ENCODE measurements at places on chromosomes 6 and 20.

- DNase-seq: no peak
Observed at GRCh38 chr20:33914919-33915318, 78.8 kb upstream of the RALY start.

DNA sequence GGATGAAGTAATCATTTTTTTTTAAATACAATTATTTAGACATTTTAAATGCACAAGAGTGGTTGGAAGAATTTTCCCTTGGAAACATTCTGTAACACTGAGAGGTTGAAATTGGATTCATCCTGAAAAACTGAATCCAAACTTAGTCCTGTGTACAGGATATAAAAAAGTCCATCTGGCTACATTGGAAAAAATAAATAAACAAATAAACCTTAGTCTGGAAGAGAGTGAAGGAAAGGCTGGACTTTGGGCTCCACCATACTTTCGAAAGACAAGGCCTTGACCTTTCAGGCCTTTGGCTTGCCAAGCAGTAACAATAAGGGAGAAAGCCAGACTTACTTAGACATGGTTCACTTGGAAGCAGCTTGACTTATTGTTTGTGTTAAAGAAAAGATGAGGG, 664.3 kb downstream of the TENT5A start:
- no peak for DNase-seq

DNA sequence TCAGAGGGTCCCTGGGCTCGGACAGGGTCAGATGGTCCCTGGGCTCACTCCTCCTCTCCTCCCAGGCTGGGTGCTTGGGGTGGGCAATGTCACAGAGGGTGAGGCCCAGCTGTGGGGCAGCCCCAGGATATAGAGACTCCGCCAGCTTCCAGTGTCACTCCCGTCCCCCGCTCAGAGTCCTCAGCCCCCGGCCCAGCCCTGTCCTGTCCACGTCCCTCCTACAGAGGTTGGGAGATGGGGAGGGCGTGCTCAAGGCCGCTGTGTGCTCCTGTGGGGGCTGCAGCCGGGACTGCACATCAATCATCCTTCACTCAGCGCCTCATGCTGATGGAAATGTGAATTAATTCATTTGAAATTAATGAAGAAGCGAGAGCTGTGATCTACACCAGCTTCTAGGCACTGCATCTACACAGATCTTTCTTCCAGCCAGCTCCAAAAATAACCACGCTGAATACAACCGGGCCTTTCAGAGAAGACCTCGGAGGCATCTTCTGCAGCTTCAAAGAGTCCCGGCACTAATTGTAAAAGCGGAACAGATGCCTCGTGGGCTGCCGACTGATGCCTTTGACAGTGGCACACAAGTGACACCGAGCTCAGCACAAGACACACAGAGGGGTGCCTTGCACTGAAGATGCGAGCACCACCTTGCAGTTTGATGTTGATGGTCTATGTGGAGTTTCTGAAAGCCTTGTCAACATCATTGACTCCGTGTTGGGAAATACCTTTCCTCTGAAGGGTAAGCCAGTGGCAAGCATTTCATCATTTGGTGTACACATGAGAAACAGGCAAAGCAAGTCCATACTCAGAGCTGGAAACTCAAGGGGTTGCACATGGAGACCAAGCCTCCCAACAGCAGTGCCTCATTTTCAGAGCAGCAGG, 39.3 kb downstream of the DACT2 start:
- no peak for DNase-seq

GRCh38 chr6:16735014-16735413, 26.2 kb downstream of the ATXN1 start:
- no peak for DNase-seq

DNA sequence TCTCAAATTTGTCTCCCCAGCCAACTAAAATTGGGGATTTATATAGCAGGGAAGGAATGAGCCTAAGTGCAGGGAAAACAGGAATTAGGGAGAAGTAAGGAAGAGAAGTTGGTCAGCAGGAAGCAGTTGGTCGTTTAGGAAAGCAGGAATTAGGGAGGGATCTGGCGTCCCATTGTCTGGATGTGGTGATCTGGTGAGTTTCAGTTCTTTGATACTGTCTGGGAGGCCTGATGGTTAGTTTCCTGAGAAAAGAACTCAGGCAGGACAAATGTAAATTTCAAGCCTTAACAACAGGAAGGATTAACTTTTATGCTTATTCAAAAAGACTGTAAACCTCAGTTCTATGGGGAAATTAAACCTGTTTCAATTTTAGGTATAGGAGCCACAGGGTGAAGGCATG, 116.2 kb upstream of the PRL start:
- no peak for DNase-seq

- no peak for DNase-seq
Observed at GRCh38 chr20:43923322-43923721, 8.7 kb downstream of the TOX2 start.

DNA sequence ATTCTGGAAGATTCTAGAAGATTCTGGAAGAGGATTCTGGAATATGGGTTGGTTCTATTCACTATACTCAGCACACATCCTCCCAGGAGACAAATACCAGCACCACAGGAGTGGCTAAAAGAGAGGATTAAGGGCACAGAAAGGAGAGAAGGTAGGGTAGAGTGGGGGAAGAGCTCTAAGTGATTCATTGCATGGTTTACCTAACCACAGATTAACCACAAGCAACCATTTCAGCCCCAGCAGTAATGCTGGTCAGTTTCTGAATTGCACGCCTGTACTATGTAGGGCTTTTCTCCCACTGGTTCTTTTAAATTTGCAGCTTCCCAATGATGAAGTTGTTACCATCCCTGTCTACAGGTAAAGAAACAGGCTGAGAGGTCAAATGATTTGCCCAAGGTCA, 192.7 kb upstream of the PMEPA1 start:
- no peak for DNase-seq

GRCh38 chr6:37783856-37784584, 35.5 kb upstream of the ZFAND3 start:
- DNase-seq: peak; percentile 42

GRCh38 chr6:3376893-3377535, 79.8 kb downstream of the SLC22A23 start:
- DNase-seq: no peak

DNA sequence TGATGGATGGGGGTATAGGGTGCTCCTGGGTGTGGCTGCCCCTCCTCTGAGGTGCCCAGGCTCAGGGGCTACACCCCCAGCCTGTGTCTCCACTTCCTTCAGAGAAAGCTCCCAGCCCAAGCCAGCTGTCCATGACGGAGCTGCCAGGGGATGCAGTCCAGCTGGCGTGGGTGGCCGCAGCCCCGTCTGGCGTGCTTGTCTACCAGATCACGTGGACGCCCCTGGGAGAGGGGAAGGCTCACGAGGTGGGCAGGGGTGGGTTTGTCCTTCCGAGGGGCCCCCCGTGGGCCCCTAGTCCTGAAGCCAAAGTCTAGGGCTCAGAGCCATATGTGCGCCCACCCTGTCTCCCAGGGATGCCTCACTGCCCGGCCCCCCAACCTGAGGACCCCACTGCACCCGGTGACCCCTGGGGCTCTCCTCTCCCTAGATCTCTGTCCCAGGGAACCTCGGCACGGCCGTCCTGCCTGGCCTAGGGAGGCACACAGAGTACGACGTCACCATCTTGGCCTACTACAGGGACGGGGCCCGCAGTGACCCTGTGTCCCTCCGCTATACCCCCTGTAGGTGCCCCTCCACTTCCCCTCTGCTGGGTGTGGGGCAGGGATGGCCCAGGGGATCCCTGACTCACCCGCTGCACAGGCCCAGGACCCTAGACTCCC, 19.8 kb downstream of the COL20A1 start:
- no peak for DNase-seq

GRCh38 chr6:117138920-117139319, 126.4 kb upstream of the VGLL2 start:
- no peak for DNase-seq

- no peak for DNase-seq
Observed at GRCh38 chr6:134523903-134524650, 206.2 kb upstream of the SGK1 start.

GRCh38 chr6:63023726-63024125, 187.5 kb upstream of the FKBP1C start:
- no peak for DNase-seq

GRCh38 chr6:71248878-71249544, 39.6 kb upstream of the OGFRL1 start:
- no peak for DNase-seq

GRCh38 chr6:143293523-143293922, 157.0 kb downstream of the ADAT2 start:
- no peak for DNase-seq

- no peak for DNase-seq
Observed at GRCh38 chr6:129599467-129599866, 110.5 kb downstream of the ARHGAP18 start.

DNA sequence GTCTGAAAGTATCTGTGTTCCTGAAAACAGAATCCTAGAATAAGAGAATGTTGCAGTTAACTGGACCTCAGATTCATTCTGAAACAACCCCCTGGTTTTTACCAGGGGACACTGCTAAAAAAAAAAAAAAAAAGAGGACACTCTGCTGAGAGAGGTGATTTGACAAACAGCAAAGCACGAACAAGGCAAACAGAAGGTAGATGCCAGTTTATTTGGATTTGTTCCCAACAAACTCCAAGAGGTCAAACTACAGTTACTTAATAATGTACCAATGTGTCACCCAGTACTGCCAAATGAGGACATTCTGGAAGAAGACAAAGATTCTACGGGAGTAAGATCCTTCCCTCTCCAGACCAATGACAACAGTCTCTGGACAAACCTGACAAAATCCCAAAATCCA, 40.6 kb upstream of the SLC22A16 start:
- no peak for DNase-seq

DNA sequence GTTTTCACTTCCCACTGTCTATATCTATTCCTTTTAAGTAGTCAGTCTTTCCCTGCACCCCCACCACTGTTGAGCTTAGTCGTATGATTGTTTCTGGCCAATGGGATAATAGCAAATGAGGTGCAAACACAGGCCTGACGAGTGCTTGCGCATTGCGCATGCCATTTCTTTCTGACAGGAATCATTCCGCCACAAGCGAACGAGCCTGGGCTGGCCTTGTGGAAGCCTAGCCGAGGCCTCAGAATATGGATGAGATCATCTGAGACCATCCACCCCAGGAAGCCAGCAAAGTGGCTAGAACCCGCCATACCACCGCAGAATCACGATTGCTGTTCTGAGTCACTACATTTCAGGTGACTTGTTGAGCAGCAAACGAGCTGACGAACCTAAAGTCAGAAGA, 52.2 kb upstream of the PRL start:
- no peak for DNase-seq

DNA sequence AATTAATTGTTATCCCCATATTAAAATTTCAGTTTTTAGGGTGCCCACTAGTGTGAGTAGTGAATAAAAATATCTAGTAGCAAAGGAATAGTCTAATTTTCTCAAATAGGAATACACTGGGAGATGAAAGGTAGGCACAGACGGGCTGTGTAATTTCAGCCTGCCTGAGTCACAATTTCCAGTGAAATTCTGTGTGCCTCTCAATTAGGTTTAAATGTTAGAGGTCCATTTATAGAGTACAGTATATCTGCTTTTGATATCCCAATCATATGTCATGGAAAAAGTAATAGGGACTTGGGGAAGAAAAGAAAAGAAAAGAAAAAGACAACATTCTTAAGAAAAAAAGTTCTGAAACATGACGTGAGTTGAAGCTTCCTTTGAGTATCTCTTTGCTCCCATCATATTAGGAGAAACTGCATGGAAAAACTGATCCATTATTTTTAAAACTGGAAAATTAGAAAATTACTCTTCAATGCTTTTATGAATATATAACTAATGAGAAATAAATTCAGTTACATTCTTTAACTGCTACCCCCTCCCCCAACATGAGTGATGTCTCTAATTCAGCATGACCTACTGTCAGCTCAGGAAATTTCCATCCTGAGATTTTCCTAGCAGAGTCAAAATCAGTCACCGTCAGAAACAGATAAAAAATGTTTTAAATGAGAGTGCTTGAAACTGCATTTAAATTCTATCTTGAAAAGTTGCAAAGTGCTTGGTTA, 473.8 kb upstream of the HSF2 start:
- no peak for DNase-seq

DNA sequence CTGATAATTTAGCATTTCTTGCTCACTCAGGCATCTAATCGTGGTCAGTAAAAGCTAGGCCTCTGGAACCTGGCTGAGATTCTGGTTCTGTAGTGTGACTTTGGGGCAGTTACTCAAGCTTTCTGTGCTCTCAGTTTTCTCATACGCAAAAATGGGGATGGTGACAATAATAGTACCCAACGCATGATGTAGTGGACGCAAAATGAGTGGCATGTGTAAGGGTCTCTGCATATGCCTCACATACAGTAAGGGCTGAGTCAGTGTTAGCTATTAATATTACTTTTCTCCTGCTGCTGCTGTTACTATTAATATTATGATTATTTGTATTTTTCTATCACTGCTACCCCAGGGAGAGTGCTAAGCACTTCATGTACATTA, 686 bp downstream of the GINS1 start:
- DNase-seq: peak; percentile 11

DNA sequence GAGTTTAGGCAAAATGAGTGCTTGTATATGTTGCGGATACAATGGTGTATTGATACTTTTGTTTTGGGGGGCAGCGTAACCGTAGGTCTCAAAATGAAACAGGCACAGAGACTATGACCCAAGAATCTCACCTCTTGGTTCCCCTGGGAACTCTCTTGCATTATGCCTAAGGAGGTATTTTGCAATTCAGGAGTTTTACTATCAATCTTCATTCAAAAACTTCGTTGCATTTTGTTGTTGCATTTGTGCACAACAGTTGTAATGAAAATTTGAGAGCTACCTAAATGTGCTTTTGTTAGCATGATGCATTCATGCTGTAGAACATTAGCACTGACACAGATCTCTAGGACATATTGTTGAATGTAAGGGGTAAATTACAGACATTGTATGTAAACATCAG, 18.2 kb downstream of the VTA1 start:
- no peak for DNase-seq

DNA sequence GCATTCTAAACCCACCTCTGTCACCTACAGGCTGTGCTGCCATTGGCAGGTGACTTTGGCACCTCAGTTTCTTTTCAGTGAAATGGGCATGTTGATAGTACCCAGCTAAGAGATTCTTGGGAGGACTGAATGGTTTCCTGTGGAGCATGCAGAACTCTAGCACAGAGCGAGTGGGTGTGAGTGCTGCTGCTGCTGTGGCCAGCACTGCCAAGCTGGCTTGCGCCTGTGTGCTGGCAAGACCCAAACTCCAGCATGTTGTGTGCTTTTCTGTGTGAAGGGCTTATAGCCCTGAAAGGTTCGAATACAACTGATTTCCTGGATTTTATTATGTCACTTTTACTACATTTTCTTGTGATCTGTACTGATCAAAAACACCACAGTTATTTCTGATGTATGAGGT, 78.1 kb upstream of the KIF25 start:
- DNase-seq: no peak
